ENCODE measurements at places on chromosomes 7 and 10.

DNA sequence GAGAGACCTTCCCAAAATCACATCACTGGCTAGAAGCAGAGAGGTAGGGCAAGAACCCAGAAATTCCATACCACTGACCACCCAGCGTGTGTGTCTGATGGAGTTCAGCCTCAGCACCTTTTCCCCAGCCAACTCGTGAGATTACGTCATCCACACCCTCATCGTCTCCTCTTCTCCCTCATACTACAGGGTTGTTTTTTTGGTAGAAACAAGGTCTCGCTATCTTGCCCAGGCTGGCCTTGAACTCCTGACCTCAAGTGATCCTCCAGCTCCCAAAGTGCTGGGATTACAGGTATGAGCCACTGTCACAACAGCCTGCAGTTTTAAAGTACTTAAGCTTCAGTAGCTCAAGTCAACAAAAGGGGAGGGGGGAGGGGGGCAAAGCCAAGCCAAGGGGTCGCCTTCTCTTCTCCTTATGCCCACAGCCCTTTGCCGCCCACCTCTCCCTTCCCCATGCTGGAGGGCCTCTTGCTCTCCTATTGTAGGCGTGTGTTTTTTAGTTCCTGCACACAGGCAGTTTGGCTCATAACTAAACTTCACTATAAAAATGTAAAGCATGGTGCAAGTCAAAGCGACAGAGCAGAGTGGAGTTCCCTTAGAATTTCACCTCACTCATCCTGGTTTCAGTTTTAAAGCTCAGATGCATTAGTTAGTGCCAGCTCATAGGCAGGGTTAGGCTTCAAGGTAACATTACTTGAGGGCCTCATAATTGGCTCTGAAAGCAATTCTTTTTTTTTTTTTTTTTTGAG is 5.2 kb upstream of the PRDX3 start:
- no peak for DNase-seq

- DNase-seq, result no peak
These were observed 141.4 kb downstream of the BUB3 start for GRCh38 chr10:123295644-123296043.

DNA sequence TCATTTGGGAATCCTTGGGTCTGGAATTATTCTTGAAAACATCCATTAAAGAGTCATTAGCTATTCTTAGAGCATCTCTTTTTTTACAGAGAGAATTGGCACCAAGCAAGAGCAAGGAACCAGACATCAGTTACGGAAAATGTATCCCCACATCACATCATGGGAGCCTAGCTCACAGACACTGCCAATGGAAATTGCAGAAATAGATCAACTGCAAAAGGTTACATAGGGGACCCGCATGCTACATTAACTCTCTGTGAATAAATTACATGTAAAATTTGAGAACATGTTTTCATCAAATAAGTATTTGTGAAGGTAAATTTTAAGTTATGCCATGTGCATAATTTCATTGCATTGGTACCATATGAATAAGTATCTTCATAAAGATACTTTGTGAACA is 224.8 kb downstream of the ZNF248 start:
- DNase-seq, result no peak

DNA sequence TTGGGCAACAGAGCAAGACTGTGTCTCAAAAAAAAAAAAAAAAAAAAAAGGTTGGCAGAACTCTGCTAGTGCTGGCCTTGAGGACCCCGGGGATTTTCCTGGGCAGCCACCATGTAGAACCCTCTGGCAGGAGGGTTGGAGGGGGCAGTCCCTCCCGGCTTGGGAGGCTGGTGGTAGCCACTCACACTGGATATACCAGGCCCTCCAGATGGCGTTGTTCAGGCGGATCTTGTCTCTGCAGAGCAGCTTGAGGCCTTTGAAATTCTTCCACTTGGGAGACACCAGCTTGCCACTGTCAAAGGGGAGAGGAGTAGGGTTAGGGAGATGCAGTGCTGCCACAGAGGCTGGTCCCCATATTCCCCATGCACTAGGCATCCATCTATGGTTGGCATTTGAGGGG is 8.4 kb downstream of the MLXIPL start:
- no peak for DNase-seq

- DNase-seq, result no peak
These were observed 55.6 kb downstream of the C1GALT1 start for GRCh38 chr7:7237978-7238267.

DNA sequence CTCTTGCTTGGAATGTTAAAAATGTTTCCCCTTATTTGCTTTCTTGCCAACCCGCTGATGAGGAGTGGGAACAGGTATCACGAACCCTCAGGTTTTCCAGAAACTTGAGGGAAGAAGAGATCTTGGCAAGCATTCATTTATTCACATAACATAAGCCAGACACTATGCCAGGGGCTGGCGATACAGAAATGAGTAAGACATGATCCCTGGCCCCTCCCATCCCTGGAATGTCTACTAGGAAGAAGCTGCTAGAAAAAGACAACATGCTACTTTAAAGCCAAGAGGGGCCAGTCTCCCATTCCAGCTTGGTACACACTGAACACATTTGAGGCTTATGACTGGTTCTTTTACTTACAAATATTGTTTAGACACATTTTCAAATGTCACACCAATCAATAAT is 26.4 kb downstream of the SLC35B4 start:
- DNase-seq, result no peak

DNA sequence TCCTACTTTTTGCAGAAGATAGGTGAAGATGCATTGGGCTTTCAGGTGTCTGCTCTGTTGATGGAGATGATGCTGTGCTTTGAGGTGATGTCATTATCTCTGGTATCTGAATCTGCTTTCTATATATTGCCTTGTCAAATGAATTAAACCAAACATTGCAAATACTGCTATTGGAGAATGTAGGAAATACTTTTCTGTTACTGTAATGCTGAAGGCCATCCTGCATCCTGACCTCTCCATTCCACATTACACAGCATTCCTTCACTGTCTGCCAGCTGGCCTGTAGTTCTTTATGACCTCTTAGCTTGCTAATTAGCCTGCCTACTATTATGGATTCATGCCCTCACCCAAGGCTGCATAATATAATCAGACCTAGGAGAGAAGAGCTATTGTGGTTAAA is 73.2 kb downstream of the VCL start:
- DNase-seq, result no peak

GRCh38 chr7:46259947-46260346 is 338.9 kb upstream of the IGFBP3 start:
- no peak for DNase-seq

GRCh38 chr7:54397836-54398612 is 144.2 kb upstream of the VSTM2A start:
- no peak for DNase-seq

- no peak for DNase-seq
These were observed 90.2 kb upstream of the AGK start for GRCh38 chr7:141460781-141461715.

DNA sequence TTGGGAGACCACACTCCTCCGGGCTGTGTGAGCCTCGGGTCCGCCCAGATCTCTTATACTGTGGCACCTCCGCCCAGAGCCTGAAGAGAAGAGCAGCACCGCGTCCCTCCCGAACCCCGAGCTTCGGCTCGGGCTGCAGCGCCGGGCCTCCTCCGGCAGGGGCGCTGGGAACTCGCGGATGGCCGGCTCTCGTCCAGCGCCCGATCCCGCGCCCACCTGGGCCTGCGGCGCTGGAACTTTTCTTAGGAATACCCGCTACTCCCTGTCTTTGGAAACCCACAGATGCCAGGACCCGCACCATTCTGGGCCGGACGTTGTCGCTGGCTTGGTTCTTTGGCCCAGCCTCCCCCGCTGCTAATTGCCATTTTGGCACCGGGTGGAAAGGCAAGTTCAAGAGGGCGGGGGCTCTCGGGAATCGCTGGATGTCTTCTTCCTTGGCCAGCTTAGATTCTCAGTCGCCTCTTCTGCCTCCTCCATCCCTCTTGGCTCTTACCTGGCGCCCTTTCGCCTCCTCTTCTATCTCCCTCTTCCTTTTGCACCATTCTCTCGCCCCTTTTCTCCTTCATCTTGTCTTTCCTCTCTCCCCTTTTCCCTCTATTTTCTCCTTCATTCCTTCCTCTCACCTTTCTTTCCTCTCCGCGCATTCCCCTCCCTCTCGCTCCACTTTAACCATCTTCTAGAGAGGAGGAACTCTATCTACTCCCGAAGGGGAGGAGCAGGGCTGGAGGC is 2.1 kb upstream of the SORCS3 start:
- DNase-seq, result no peak

DNA sequence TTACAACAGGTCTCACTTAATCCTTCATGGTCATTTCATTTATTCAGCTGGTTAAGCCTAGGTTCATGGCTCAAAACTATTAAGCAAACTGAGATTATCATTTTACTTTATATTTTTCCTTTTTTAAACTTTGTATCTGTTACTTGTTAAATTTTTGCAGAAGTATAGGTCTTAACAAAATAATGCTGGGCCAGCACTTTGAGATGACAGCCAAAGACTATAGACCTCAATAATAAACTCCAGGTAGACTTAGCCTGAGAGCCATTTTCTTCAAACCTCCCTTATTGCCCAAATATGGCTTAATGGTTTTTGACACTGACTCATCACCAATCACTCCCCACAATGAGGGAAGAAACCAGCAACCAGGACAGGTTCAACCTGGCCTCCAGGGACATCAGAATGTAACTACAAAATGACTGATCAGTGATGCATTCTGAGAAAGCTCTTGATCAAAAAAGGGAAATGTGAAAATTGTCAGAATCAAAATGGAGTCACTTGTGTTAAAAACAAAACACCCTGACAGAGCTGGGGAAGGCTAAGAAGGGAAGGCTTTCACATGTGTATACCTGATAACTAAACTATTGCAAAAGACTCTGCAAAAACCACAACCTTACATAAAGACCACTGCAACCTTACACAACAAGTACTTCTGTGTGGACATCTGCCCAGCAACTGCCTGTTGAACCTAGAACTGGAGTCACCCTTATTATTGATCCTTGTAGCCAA is 2.1 kb upstream of the CCDC126 start:
- no peak for DNase-seq

DNA sequence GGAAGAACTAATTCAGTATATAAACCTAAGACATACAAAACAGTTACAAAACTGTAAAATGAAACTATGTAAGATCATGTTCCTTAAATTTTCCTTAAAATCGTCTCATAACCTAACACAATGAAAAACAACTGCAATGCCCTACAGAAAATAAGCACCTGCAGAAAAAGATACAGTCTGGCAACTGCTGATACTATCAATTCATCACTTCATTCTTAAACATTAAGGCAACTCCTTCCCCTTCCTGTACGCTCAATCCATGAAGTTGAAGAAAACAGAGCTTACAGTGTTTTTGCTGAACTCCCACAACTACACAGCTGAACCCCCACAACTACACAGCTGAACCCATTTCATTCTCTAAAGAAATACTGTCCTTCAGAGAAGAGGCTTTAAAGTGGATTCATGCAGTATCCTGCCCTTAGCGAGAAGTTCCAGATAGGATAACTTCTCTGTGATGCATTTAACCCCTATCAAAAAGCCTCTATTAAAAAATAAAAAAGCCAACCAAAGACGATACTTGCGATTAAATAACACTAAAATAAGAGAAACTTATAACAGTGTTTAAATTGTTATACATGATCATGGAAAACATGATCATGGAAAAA is 50.0 kb downstream of the JMJD1C start:
- DNase-seq, result no peak

DNA sequence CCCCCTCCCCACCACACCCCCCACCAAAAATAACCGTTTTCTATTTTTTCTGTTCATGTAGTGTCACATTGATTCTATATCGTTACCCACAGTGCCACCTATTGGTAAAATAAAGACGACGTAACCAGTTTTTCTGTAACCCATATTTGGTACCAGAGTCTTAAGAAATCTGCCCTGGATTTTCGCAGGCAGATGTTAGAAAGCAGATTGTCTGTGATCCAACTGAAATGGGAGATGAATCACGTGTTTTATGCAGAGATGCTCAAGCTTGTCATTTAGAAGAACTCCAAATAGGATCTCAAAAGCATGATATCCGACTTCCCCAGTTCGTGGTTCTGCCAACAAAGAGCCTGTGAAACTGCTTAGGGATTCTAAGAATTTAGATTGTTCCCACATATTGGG is 261.1 kb upstream of the CSTF2T start:
- DNase-seq, result no peak

DNA sequence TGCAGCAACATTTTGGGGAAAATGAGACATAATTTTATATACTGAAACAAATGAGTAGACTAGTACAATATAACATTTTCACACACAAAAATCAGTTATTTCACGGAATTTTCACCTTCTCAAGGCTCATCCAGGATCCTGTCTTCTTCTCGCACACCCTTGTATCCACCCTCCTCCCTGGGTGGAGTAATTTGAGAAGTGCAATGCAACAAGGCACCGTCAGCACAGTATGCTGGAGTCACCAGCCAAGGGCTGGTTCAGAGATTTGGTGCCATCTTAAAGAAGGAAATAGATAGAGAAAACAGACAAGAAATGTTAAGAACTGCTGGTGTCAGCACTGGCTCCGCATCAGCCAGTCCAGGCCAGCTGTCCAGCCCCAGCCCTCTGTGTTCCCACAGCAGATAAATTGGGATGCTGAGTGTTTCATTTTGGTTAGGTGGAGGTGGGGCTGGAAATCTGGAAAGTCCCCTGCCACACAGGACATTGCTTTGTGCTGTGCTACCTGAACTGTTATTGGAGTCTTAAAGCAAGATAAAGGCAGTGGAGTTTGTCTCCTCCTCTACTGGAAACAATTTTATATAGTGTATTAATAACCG is 176.1 kb downstream of the ABCA13 start:
- no peak for DNase-seq

GRCh38 chr7:120941064-120941463 is 9.5 kb upstream of the ING3 start:
- DNase-seq, result no peak

DNA sequence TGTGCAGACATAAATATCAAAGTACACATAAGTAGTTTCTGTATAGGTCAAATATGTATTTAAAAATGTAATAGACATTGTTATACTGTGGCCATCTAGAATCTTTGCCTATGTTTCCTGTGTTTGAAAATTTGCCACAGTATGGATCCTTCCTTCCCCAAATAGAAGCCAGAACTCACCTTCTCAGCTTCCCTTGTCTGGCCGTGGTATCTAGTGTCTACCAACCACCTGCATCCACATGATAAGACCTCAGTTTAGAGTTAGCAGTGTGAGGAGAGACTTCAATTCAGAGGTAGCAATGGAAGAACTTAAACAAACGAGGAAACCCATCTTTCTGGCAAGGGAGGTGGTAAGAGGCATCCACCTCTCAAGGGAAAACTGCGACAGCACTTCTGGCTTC is 4.9 kb downstream of the TRDMT1 start:
- no peak for DNase-seq

DNA sequence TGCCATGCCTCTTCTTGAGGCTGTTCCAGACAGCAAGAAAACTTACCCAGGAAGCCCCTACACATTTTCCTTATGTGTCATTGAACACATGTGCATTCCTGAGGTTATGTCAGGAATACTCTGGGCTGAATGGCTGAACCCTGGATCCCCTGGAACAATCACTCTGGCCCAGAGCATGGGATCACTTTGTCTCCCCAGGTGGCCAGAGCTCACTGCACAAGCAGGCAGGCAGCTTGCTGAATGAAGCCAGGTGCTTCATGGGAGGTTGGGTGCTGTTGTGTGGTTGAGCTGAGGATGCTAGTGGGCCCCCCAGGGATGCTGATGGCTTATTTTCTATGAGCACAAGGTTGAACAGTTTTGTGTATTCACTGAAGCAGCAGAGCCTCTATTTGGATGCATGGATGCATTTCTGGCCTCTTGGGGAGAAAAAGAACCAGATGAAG is 54.7 kb upstream of the NPTX2 start:
- no peak for DNase-seq

- DNase-seq, result no peak
These were observed 951.6 kb upstream of the ZNF722 start for GRCh38 chr7:63047061-63047460.
